GM12878 (cell line): ENCODE measurements at places on chromosomes 3 and 15. TPM values are rescaled to one million over a fixed set of nuclear protein-coding genes. Genes with fewer than 3 reads are reported as not detected.

DNA sequence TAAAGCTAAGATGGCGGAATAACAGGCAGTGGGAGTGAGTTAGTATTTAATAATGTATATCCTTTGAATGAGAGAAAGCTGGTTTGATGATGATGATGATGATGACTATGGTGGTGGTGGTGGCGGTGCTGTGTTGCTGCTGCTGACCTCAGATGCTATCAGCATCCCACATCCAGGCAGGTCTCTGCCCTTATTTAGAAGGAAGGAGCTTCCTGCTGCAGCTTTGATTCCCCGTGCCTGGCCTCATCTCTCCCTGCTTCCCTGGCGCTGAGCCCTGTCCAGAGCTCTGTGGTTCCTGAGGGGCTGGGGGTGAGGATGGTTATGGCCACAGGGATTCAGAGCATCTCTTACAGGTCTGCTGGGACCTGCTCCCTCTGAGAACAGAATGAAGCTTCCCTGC, 73.1 kb downstream of the RAB11A start:
- DNase-seq, result no peak

- no peak for DNase-seq
These were observed 8.0 kb downstream of the ZBTB20 start for GRCh38 chr3:115139072-115139471.

Gene SLC38A3
- not detected in 2 replicates for polyA plus RNA-seq

Gene SLC9A9
- 11.8 and 12.5 TPM in 2 replicates for polyA plus RNA-seq

Gene GOLGA6L7
- polyA plus RNA-seq, result not detected in 2 replicates

Gene WDR93
- not detected in 2 replicates for polyA plus RNA-seq
